ENCODE measurements at places on chromosomes 13 and 19.

- no peak for DNase-seq
Observed at GRCh38 chr13:96193728-96194310, 103.9 kb downstream of the HS6ST3 start.

DNA sequence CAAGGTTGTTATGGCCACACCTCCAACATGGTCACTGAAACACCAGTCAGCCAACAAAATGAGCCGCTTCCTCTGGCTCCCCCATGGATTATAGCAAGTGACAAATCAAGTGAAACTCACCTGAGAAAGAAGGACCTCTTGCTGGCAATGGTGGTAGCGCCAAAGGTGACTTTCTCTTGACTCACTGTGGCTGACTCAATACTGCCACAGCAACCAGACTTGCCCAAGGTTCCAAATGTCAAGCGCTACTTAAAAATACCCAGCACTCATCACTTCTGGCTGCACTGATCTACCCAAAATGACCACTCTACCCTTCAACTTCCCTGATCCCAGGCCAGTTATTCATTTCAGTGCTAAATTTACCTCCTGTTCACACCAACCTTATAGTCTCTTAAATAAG, 495.5 kb downstream of the FOXO1 start:
- DNase-seq = no peak

- no peak for DNase-seq
Observed at GRCh38 chr13:111313911-111314425, 6.5 kb upstream of the TEX29 start.

- DNase-seq = no peak
Observed at GRCh38 chr13:59963827-59964226, 199.9 kb downstream of the DIAPH3 start.

DNA sequence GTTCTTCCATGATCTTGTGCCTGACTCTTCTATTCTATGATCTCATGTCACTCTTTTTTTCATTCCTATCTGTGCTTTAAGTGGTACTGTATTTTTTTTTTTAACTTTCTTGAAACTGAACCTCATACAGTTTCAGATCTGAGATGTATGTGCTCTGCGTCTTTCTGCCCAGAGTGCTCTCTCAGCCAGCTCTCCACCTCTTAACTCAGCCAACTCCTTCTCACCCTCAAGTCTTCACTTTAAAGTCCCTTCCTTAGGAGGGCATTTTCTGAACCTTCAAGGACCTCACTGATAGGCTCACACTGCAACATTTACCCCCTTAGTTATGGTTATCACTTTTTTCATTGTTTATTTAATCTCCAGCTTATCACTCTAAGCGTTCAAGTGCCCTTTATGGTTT, 158.7 kb downstream of the IRS2 start:
- no peak for DNase-seq

- peak; percentile 32 for DNase-seq
Observed at GRCh38 chr19:4911786-4912672, 2.7 kb downstream of the UHRF1 start.

DNA sequence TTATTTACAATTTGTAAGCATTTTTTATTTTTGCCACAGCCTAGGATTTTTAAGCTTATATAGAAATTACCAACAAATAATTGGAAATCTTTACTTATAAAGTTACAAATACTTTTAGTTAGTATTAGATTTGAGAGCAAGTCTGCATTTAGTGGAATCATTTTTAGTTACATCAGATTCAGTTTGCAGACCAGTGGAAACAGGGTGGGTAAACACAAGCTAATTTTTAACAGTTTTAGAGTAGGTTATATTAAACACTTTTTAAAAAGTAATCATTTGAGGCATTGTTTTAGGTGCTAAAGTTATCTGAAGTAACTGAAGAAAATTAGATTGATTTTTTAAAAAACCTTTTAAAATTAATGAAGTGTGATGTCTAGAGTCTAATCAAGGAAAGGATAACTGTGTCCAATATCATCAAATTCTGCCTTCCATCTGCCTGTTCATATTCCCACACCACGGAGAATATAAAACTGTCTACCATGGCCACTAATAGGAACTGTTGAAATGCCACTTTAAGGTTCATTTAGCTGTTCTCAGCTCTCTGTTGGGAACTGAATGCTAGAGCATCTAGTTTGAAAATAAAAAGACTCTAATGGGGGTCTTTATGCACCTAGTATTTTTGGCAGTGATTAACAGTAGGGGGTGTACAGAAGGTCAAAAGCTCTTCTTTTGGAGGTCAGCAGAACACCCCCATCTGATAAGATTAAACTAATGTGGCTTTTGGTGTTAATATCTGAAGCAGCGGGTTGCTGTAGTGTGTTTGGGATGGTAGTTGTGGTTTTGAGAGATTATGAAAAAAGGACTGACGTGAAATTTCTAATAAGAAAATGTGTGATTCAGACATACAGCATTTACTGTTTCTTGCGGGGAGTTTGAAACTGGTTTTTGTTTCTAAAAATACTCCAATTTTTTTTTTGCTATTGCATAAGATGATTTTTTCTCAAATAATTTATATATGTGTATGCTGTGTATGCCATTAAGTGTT, 66.5 kb downstream of the NDFIP2 start:
- no peak for DNase-seq

DNA sequence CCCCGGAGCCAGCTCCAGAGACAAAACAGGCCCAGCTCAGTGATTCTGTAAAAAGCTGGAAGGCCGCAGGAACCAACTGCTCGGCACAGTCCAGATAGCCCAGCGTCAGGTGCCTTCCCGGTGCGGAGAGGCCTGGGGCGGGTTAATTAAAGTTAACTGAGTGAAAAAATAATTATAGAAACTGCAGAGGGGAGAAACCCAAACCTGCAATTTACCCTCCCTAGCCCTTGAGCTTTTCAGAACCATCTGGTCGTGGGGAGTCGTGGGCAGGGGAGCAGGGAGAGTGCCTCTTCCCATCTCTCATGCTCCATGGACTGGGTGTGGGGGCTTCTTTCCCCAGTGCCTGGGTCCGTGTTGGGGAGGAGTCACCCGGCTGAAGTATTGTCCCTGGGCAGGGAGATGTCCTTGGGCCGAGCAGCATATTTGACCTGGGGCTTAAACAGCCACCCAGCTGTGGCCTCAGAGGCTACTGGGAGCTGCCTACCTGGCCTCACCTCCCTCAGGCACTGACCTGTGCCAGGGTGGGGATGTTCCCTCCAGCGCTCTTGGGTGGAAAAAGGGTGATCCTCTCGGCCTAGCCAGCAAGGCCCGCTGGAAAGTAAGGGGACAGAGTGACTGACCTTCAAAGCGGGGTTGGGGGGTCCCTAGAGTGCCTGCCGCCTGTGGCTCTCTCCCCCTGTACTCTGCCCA, 65.9 kb downstream of the CHST8 start:
- DNase-seq = no peak

DNA sequence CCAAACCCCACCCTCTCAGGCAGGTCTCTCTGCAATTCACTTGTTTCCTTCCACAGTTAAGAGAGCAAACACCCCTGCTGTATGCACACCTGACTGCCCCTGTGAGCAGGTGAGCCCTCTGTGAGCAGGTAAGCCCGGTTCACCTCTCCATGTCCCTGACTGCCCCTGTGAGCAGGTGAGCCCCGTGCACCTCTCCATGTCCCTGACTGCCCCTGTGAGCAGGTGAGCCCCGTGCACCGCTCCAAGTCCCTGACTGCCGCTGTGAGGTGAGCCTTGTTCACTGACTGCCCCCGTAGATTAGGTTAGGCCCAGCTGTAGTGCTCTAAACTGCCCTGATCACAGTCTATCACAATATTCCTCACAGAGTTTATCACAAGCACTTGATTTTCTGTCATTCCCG, 29.2 kb downstream of the TMTC4 start:
- no peak for DNase-seq

DNA sequence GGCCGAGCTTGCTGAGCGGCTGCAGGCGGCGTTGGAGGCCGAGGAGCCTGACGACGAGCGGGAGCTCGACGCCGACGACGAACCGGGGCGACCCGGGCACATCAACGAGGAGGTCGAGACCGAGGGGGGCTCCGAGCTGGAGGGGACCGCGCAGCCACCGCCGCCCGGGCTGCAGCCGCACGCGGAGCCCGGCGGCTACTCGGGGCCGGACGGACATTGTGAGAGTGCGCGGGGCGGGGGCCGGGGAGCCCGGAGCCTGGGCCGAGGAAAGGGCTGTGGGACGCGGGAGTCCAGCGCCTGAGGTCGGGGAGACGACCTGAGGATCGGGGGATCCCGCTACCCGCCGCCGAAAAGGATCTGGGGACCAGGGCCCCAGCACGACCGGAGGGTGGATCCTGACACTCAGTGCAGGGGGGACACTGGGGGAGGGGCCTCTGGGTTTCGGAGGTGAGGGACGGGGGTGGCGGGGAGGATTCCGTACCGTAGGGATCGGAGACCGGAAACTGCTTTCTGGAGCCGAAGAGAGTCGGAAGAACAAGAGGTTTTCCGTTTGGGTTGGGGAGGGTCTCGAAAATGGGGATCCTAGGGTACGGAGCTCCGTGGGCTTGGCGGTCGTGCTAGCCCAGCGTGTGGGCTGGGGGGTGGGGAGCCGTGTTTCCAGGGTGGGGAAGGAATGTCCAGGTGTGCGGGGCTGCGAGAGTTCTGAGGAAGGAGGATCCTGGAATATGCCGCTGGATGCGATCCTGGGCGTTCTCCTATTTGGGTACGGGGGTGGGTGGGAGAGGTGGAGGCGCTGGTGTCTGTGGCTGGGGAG, 616 bp downstream of the HNRNPUL1 start:
- no peak for DNase-seq

DNA sequence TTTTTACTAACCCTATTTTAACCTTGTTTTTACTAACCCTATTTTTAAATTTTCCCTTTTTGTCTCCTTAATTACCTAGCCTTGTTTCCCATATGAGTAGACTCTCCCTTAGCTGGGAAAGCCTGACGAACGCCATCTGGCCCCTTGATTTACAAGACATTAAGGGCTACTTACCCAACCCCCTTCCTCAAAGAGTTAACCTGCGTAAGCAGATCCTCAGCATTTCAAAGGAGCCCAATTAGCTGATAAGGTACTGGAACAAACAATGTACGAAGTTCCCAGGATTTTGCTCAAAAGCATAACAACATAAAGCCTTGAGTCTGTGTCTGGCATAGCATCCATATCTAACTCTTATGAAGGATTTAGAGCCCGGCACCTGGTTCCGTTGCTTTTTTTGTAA, 4.7 kb upstream of the MVB12A start:
- DNase-seq = no peak

DNA sequence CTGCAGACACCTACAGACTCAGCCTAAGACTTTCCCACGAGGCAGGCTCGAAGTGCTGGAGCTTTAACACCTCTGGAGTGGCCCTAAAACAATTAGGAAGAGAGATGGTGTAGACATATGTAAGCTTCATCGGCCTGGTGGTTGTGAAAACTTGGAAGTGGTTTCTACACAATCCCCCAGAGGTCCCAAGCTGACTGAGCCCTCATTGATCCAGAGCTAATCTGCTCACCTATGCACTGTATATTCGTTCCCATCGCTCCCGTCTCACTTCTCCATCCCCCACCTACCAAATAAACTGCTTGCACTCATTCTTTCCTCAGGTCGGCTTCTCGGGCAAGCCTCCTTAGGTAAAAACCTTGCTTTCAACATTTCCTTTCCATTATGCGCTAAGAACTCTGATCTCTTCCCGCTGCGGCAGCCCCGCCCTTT, 767 bp upstream of the ZNF793 start:
- DNase-seq = no peak

All from substantia nigra (tissue), 51 donors.